ENCODE measurements at places on chromosomes 11 and 22.

DNA sequence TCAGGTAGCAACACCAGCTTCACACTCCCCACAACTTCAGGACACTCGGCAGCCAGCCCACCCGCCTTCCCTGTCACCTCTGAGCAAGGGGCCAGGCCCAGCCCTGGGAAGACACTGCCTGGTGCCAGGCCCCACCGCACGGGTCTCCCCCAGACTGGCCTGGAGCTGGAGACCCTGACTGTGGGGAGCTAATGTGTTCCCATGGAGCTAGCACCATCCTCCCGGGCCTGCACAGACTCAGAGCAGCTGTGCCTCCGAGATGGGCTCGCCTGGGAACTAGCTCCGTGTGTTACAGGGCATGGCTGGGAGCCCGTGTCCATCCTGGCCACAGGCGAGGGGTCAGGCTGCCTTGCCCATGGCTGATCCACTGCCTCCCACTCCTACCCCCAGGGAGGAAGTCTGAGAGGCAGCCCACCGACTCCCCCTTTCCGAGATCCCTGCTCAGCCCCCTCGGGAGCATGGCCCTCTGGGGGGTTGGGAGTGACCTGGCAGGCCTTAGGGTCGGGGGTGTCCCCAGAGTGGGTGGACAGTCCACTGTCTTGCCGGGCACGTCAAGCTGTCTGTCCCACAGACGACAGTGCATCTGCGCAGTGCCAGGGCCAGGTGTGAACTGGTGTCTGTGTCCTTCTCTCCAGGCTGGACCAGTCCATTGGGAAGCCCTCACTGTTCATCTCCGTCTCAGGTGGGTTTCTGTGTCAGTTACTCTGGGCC, 76.7 kb upstream of the KCNQ1OT1 start:
- DNase-seq = no peak

DNA sequence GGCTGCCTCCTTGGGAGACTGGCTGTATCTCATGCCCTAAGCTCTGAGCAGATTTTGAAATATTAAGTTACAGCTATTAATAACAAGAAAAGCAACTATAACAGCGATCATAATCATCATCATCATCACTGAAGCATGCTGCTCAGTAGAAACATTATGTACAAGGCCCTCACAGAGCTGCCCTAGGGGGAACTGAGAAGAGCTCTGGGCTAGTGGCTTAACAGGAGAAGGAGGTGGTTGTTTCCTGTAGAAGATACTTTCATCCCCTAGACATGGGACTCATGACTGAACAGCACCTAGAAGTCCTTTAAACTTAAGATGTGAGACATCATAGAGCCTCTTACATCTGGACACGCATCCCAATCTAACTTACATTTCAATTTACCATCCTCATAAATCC, 332.8 kb upstream of the PLET1 start:
- DNase-seq = no peak

DNA sequence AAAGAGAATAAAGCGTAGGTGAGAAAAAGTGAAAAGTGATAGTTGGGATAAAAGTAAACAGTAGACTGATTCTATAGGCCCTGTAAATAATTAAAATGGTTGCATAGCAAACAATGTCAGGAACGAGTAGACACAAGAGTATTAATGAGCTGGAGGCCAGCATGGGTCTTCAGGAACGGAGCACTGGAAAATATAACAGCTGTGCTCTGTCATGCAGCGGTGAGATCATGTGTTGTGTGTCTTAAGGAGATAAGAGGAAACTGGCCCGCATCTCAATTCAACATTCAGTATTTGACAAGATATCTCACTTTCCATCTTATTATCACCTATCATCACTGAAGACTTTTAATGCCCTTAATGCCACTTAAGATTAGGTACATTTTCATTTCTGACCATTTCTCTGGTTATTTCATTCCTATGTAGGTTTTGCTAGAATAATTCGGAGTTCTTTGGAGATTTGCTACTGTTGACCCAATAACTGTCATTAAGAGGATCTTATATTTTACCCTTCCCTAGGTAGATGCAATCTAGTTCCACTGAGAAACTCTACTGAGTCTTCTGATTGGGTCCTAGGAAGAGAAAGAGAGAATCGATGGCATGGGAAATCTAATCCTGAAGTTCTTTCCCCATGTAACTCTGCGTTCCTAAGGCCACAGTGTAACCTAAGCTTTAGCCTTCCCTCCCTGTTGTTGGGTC, 35.5 kb upstream of the VWA5A start:
- no peak for DNase-seq

DNA sequence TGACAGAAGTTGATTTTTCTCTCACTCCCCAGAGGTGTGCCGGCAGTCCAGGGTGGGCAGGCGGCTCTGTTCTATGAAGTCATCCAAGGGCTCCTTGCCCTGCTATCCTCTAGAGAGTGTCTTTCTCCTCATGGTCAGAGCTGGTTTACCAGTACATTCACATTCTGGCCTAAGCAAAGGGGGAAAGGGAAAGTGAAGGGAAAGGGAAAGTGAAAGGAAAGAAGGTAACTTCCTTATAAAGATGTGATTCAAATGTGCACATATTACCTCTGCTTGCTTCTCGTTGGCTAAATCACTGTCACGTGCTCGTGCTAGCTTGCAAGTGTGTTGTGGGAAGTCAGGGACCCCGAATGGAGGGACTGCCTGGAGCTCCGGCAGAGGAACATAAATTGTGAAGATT, 2.9 kb upstream of the HTATIP2 start:
- peak; percentile 18 for DNase-seq

GRCh38 chr22:49540913-49541692, 286.6 kb downstream of the BRD1 start:
- no peak for DNase-seq

DNA sequence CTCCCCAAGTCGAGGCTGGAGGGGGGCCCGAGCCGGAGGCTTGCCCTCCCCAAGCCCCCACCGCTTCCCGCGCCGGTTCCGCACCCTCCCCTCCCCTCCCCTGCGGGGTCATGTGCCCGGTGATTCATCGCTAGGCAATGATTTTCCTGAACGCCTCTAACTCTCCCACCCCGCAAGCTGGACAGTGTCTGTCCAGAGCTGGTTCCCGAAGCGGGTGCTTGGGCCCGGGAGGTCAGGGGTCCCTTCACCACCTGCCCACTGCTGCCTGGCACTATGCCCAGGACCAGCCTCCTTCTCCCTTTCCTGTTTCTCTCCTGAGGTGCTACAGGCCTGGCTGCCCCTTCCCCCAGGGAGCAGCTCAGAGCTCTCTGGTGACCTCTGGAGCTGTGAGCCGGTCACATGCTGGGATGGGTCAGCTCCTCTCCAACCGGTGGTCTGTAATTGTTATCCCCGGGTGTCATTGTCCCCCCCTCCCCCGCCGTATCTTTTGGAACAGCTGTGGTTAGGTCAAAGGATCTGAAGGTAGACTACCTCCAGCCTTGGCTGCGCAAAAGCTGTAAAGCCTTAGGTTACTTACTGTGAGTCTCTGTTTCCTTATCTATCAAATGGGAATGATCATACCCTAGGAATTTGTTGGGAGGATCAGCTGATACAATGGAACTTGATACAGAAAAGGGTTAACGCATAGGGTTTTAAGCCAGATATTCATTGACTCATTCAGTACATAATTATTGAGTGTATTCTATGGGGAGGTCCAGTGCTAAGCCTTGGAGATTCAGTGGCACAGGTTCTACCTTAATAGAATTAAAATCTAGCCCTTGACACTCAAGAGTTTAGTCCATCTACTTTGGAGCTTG, 753 bp downstream of the STX3 start:
- DNase-seq = peak; percentile 27

DNA sequence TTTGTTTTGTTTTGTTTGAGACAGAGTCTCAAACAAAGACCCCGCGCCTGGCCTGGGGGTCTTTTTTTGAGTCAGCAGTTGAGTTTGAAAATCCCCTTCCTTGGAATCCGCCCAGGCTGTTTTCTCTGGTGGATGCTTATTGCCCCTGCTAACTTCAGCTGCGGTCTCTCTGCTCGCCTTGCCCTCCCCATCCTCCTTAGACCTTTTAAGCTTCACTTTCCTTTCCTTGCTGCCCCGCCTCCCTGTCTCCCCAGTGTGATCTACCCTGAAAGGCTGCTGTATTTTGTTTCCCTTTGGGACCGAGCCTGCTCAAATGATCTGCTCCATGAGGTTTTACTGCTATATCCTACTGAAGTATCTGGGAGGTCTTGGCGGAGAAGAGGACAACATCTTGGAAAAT, 2.5 kb downstream of the USP18 start:
- no peak for DNase-seq

DNA sequence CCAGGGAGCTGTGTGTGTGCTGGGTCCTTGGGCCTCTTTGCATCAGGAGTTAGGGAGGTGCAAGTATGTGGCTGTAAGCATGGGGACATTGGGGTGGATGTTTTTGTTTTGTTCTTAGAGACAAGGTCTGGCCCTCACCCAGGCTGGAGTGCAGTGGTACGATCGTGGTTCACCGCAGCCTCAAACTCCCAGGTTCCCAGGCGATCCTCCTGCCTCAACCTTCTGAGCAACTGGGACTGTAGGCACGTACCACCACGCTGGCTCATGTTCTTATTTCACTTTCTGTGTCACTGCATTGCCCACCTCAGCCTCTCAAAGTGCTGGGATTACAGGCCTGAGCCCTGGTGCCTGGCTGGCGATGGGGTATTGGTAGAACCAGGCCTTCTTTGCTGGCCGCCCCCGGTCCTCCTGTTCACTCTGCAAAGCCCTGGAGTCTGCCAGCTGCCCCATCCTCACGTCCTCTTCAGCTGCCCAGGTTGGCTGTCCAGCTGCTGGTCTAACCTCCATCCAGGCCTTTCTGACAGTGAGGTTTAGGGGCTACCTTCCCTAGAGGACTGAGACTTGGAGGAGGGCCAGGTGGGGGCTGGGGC, 851 bp upstream of the GRAMD4 start:
- DNase-seq = no peak

DNA sequence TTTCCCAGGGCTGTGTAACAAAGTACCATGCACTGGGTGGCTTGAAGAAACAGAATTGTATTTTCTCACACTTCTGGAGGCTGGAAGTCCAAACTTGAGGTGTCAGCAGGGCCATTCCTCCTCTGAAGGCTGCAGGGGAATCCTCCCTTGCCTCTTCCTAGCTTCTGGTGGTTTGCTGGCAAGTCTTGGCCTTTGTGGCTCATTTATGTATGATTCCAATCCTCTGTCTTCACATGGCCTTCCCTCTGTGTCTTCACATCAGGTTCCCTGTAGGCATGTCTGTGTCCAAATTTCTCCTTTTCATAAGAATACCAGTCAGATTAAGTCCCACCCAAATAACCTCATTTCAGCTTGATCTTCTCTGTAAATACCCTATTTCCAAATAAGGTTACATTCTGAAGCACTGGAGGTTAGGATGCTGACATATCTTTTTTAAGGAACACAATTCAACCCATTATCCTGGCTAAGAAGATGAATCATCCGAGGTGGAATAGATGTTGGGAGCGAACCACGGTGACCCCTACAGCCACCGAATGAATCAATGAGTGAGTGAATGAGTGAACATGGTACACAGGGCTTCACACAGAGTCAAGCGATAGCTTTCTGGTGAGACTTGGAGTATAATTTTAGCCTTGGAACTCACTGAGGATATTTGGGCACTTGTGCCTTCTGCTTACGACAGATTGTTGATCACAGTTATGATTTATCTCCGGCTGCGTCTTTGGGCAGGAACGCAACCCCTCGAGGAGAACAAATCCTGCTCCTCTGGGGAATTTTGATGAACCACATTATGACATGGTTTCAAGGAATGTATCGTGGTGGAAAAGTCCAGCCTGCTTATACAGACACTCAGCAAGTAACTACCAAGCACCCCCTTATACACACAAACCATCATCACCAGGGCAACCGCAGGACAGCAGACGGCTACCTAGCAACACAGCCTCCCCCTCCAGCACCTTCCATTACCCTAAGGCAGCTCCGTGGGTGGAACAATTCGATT, 34.3 kb upstream of the MICAL2 start:
- DNase-seq = peak; percentile 90

- peak; percentile 56 for DNase-seq
Measured at GRCh38 chr11:62108017-62108750, 15.6 kb upstream of the INCENP start.

- DNase-seq = no peak
Measured at GRCh38 chr11:7208391-7208790, 43.3 kb upstream of the SYT9 start.

- DNase-seq = no peak
Measured at GRCh38 chr11:1116666-1117390, 40.9 kb upstream of the MUC5AC start.

GRCh38 chr22:19745155-19746101, 15.2 kb upstream of the TBX1 start:
- DNase-seq = no peak

GRCh38 chr11:24842308-24842707, 345.5 kb downstream of the LUZP2 start:
- DNase-seq = no peak

DNA sequence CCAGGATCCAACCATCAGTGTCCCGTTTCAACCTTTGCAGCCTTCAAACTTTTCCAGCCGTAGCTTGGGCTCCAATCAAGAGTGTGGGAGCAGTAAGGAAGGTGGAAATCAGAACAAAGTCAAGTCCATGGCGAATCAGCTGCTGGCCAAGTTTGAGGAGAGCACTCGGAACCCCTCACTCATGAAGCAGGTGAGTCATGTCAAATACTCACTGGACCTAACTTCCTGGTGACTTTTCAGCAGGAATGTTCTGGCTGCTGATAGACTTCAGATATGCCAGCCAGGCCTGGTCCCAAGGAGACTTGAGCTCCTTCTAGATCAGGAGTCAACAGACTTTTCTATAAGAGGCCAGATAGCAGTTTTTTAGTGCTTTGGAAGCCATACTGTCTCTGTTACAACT, 129.0 kb downstream of the MICAL2 start:
- DNase-seq = no peak

GRCh38 chr11:9754010-9754471, 90.2 kb downstream of the SWAP70 start:
- DNase-seq = no peak

GRCh38 chr22:32775957-32776356, 25.5 kb upstream of the TIMP3 start:
- no peak for DNase-seq

- DNase-seq = no peak
Measured at GRCh38 chr22:32567544-32567943, 92.9 kb downstream of the FBXO7 start.

GRCh38 chr11:118922745-118923627, 2.7 kb downstream of the BCL9L start:
- DNase-seq = no peak
